Cortex of kidney (tissue), 1 donor: ENCODE measurements at places on chromosomes 16 and 17.

DNA sequence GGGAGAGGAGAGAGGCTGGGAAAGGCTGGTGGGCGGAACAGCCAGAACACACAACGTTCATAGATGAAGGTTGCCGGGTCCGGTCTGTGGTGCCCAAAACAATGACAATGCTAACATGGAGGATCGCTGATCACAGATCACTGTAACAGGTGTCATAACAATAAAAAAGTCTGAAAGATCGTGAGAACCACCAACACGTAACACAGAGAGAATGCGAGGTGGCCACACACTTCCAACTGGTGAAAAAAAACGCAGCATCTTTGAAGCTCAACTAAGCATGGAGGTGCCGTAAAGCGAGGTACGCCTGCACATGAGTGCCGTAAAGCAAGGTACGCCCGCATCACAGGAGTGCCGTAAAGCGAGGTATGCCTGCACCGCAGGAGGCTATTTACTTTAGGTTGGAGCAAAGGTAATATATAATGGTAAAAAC is 42.3 kb downstream of the ABR start:
- DNase-seq: no peak

DNA sequence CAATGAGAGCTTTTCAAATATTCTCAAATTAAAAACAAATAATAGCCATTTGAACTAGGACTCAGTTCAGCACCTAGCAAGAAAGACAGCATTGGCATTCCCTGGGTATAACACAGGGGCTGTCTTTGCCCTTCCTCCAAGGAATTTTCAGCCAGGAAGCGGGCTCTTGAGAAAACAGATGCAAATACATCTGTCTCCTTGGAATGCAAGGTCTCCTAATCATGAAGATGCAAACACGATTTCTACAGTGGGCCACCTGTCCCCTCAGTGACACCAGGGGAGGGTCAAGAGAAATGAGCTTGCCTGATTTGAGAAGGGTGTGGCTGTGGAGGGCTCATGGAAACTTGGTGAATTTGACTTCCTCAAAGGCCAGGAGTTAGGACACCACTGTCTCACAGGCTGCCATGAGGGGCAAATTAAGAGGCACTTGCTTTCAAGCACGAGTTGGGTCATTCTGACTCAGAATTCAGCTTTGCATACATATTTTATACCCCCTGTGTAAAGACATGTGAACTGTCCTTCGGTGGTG is 24.5 kb upstream of the SUPT4H1 start:
- DNase-seq: no peak

- no peak for DNase-seq
Measured at GRCh38 chr17:44223541-44224071, 4.1 kb upstream of the UBTF start.

DNA sequence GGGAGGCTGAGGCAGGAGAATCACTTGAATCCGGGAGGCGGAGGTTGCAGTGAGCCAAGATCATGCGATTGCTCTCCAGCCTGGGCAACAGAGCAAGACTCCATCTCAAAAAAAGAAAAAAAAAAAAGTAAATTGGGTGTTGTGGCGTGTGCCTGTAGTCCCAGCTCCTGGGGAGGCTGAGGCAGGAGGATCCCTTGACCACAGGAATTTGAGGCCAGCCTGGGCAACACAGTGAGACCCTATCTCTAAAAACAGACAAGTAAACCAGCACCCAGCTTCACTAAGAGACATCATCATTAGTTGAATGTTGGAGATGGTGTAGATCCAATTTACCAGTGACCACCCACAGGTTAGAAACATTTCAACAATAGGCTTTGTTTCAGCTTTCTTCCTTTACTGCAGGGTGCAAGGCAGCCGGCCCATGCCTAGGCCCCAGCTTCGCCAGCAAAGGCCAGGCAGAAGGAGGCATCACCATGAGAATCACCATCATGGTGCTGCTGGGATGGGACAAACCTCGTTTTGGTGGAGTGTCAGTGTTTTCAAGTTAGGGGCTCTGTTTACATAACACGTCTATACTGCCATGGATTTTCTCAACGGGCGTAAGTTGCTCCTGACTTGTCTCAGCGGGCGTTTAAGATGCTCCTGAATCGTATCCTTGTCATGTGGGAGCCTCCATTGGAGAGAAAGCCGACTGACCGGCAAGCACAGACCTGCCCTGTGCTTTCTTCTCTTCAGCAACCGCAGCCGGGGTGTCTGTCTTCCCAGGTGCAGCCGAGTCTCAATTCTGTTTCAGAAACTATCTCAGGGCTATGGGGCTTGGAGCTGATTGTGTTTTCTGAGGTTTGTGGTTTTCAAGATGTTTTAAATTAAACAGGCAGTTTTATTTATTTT is 7.3 kb downstream of the TCF25 start:
- DNase-seq: no peak

DNA sequence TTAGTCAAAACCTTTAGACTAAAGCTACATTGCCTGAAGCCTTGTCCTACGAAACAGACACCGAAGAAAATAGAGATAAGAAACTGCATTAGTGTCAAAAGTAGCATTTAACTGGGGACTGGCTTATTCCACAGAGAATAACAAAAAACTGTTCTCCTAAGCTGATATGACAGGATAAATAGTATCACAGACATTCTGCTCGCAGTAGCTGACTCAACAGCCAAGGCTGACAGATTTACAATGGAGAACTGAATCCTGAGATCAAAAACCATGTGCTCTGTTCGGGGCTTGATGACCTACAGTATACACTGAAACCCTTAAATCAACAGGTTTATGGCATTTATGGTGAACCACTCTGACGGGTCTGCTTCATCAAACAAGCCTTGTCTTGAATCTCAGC is 25.5 kb downstream of the ADAMTS18 start:
- DNase-seq: no peak

DNA sequence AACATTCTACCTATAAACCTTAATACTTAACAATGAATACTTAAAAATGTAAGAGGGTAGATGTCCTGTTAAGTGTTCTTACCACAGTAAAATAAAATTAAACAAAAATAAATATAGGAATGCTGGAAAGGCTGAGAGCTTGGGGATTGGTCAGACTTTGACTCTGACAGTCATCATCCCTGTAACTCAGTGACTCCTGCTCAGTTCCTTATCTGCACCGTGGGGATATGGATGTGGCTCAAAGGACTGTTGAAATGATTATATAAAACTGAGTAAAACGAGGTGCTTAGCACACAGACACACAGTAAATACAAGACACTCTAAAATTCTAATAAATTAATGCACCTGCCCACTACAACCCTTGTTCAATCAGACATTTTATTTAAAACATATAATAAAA is 338.6 kb downstream of the TMEM114 start:
- DNase-seq: no peak

DNA sequence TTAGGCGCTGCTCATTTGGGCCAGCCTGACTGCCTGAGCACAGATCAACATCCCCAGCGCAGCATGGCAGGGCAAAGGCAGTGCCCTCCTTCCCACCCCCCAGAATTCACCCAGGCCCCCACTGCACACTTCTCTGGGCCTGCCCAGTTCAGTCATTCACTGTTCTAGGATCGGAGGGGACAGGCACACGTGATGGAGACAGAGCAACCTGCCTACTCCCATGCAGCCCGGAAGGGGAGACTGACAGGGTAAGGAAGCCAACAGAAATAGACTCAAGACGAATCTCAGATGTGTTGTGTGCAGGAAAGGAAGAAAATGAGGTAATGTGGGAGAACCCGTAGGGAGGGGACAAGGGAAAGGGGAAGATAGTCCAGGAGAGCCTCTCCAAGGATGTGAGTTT is 59.2 kb upstream of the LYRM9 start:
- DNase-seq: no peak

GRCh38 chr17:72353502-72353901 is 232.7 kb downstream of the SOX9 start:
- no peak for DNase-seq

GRCh38 chr17:38428112-38428642 is at the start of gene ARHGAP23:
TSS of gene ARHGAP23 (plus strand) at chr17:38428464. CDS start at chr17:38428486, 22 bp downstream.
- no peak for DNase-seq
